Fibroblast of villous mesenchyme (primary cell): ENCODE measurements at places on chromosomes 12 and 14.

GRCh38 chr12:128797119-128798118 lies 26.3 kb downstream of the SLC15A4 start:
- DNase-seq, result no peak

DNA sequence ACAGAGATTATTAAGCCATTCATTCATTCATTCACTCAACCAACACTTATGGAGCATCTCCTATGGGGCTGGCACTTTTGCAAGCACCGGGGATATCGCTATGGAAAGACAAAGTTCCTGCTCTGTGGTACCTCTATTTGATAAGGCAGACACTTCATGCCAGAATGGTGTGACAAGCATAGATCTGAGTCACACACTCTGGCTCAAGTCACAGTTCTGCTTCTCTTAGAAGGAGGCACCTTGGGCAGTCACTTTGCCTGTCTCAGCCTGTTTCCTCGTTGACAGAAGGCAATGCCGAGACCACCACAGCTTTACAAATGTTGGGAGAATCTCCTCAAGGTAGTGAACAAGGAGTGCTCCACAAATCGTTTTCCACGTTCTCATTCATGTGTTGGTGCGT lies 205.2 kb downstream of the SLC41A2 start:
- DNase-seq, result no peak

DNA sequence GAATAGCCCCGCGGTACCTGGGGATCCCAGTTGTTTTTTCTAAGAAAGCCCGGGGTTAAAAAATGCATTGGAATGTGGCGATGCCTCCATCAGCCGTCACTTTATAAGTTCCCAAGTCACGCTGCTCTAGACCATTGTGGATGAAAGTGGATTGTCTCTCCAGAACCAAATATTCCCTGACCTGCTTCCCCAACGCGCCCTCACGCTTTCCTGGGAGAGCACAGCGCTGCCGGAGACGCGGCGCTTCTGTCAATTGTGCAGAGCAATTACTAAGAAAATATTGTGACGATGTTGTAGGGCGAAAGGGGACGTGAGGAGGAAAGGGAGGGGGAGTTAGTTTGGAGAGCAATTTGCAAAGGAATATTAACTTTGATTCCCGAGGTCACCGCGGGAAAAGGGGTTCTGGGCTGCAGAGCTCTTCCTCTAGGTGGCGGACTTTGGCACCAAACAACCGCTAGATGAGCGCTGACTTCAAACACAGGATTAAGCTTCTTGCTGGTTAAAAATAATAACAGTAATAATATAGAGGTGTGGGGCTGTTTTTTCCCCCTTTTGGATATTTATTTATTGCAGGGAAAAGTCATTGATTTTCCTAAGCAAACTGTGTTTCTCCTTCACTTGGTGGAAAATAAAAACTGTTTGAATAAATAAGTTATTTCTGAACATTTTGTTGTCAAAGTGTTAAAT lies 9.6 kb upstream of the FOXG1 start:
- peak; percentile 46 for DNase-seq

DNA sequence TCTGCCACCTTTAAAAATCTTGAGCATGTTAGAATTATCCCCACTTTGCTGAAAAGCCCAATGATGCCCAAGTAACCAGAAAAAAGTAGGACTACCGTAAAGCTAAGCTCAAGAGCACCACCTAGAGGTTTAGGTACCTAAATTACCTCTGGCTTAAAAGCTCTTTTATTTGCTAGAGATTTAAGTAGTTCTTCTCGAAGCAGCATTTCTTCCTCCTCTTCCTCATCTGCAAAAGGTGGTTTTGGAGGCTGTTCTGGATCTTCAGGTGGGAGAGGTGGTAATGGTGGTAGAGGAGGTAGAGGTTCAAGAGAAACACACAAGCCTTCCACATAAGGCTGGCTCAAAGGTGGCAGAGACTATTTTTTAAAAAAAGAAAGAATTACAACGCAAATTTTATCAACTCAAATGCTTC lies 26.9 kb downstream of the ZFC3H1 start:
- peak; percentile 69 for DNase-seq

GRCh38 chr12:125983784-125984500 lies 918.7 kb downstream of the AACS start:
- no peak for DNase-seq

DNA sequence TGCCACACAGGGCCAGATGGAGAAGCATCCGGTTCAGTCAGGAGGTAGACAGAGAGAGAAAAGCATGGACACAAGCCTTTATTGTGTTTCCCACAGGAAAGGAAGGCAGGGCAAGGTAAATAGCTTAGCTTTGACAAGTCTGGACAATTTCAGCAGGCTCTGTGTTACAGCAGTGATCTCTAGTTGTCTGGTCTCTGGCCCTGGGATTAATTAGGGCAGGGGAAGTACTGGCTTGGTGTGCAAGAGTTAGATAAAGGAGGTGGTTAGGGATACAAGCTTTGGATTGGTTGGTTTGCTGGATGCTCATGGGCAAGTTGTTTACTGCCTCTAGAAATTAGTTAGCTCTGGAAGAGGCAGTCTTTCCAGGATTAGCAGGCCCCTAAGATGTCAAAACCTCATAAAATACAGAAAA lies 15.1 kb upstream of the NGDN start:
- DNase-seq, result no peak

GRCh38 chr14:56173365-56173922 lies 55.2 kb downstream of the PELI2 start:
- DNase-seq, result peak; percentile 66

- DNase-seq, result no peak
These were observed 29.3 kb upstream of the RIN3 start for GRCh38 chr14:92484132-92484823.

DNA sequence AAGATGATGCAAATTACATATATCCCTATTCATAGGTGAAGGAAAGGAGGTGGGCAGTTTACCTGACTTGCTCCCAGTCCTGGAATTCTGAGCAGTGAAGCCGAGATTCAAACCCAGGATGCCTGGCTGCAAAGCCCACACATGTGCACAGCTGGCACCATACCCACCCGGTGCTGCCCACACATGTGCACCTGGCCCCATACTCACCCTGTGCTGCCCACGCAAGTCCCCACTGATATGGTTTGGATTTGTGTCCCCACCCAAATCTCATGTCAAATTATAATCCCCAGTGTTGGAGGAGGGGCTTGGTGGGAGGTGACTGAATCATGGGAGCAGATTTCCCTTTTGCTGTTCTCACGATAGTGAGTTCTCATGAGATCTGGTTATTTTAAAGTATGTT lies 179.2 kb upstream of the C14orf180 start:
- no peak for DNase-seq
